CD4-positive, alpha-beta T cell (primary cell): ENCODE measurements at places on chromosomes 5 and 9.

GRCh38 chr9:13732290-13732689 is 452.8 kb upstream of the MPDZ start:
- H3K27me3 ChIP-seq: no peaks in the 10 kb centered on the region
- H3K27ac ChIP-seq: no peak overlapping the region
- no peak overlapping the region for H3K4me3 ChIP-seq
- no peak for DNase-seq
- no peaks in the 10 kb centered on the region for H3K36me3 ChIP-seq

- H3K27me3 ChIP-seq: no peaks in the 10 kb centered on the region
- H3K4me1 ChIP-seq: no peaks in the 10 kb centered on the region
- H3K27ac ChIP-seq: no peak overlapping the region
- no peak overlapping the region for H3K4me3 ChIP-seq
- DNase-seq: no peak
- no peaks in the 10 kb centered on the region for H3K36me3 ChIP-seq
These were observed 284.1 kb upstream of the GRAMD2B start for GRCh38 chr5:126139086-126139485.

GRCh38 chr5:65512170-65512937 is 30.6 kb upstream of the ADAMTS6 start:
- no peaks in the 10 kb centered on the region for H3K27me3 ChIP-seq
- H3K4me1 ChIP-seq: no peaks in the 10 kb centered on the region
- no peak overlapping the region for H3K27ac ChIP-seq
- no peak for DNase-seq
- no peak overlapping the region for H3K4me3 ChIP-seq
- H3K36me3 ChIP-seq: no peaks in the 10 kb centered on the region

- DNase-seq: no peak
- peak overlapping the region; percentile 86 for H3K27ac ChIP-seq
- H3K4me1 ChIP-seq: peaks cover 90% of the 10 kb centered on the region
- H3K36me3 ChIP-seq: peaks cover 11% of the 10 kb centered on the region
- H3K27me3 ChIP-seq: no peaks in the 10 kb centered on the region
- peak overlapping the region; percentile 64 for H3K4me3 ChIP-seq
These were observed 1.5 kb upstream of the PHF19 start for GRCh38 chr9:120878188-120879130.

DNA sequence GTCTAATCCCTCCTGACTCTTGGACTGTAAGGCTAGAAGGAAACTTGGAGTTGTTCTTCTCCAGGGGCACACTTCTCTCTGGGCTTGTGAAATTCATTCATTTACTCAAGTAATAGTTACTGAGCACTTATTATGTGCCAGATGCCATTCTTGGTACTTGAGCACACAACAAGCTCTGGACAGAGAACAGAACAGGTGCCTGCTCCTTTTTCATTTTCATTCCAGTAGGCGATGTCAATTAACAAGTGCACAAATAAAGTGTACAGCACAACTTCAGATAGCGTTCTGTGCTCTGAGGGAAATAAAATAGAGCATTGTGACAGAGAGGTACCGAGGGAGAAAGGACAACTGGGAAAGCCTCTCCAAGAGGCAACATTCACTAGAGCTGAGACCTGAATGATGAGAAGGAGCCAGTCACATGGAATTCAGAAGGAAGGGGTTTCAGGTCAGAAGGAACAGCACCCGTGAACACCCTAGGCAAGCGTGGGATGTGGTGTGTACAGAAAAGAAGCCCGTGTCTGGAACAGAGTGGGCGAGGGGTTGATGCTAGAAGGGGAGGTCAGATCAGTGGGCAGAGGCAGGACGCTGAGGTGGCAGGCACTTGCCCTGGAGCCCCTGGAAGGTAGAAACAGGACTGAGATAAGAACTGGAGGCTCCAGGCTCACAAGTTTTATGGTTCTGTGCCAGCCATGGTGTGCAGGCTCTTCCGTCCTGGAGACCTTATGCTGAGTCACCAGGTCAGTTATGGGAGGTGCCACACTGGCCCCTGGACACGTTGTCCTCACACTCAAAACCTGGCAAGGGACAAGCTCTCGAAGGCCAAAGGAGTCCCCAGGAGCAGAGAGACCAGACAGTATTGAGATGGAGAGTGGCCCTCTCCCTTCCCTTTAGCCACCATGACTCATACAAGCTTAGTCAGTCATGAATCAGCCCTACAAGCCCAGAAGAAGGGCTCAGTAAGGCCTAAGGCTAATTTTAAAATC is 7.2 kb upstream of the ABLIM3 start:
- no peak for DNase-seq
- no peak overlapping the region for H3K27ac ChIP-seq
- H3K4me3 ChIP-seq: no peak overlapping the region
- H3K36me3 ChIP-seq: no peaks in the 10 kb centered on the region
- H3K27me3 ChIP-seq: peaks cover 6% of the 10 kb centered on the region

GRCh38 chr5:68265347-68265746 is 49.8 kb downstream of the PIK3R1 start:
- DNase-seq: no peak
- peaks cover 40% of the 10 kb centered on the region for H3K4me1 ChIP-seq
- H3K4me3 ChIP-seq: no peak overlapping the region

DNA sequence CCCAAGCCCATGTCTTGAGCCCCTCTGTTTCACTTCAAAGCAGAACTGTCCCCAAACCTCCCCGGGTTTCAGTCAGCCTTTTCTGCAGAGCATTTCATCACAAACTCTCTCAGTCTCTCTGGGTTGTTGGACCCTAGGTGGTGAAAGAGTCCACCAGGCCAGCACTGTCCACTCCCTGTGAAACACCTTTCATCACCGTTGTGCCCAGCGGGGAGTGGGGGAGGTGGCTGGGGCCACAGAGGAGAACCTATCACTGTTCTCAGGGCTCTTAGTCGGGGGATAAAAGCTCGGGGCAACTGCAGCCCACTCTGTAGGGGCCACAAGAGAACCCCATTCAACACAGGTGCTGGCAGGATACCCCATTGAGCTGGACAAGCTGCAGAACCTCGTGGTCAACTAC is 5.4 kb upstream of the RABL6 start:
- no peak overlapping the region for H3K4me3 ChIP-seq
- H3K4me1 ChIP-seq: peaks cover 44% of the 10 kb centered on the region
- no peaks in the 10 kb centered on the region for H3K36me3 ChIP-seq
- H3K27ac ChIP-seq: no peak overlapping the region
- no peaks in the 10 kb centered on the region for H3K27me3 ChIP-seq
- no peak for DNase-seq

DNA sequence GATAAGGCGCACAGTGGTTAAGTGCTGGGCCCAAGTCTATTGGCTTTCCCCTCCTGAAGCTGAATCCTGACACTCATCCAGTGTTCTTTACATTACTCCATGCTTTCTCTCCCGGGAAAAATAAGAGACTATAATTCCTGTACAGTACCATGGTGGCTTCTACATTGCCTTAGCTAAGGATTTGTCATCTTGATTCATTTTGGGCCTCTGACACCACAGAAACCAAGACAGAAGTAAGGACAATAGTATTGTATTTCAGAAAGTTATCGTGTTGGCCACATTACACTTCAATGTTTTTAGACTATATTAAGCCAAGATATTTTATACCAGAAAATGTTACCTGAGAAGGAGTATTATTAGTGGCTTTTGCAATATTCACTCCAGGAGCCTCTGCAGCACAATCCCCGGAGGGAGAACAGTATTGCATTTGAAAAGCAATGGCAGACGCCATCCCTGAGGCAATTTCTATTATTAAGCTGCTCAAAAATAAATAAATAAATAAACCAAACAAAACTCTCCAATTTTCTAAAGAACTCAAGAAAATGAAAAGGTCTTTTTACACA is 267.9 kb downstream of the ENC1 start:
- no peaks in the 10 kb centered on the region for H3K36me3 ChIP-seq
- H3K4me1 ChIP-seq: no peaks in the 10 kb centered on the region
- DNase-seq: no peak
- no peaks in the 10 kb centered on the region for H3K27me3 ChIP-seq
- no peak overlapping the region for H3K4me3 ChIP-seq

DNA sequence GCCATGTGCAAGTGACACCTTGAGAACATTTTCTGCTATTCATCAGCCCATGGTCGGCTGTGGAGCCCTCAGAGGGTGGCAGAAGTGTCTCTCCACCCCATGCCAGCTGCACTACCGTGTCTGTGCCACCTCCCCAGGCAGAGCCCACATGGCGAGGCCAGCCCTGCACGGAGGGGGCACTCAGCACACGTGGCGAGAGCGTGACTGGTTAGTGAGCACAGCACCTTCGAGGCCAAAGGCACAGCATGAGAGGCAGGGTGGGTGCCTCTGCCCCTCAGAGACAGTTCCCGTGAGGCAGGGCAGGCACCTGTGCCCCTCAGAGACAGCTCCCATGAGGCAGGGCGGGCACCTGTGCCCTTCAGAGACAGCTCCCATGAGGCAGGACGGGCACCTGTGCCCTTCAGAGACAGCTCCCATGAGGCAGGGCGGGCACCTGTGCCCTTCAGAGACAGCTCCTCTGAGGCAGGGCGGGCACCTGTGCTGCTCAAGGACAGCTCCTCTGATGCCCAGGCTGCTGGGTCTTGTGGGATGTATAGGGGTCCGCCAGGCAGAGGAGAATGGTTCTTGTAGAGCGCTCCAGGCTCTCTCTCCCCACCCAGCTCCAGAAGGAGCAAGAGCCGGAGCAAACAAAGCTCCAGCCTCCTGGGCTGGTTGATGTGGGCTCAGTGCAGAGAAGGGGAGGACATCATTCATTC is 179.8 kb upstream of the PPP1R26 start:
- H3K27me3 ChIP-seq: no peaks in the 10 kb centered on the region
- H3K36me3 ChIP-seq: no peaks in the 10 kb centered on the region
- no peak for DNase-seq
- no peak overlapping the region for H3K4me3 ChIP-seq
- no peaks in the 10 kb centered on the region for H3K4me1 ChIP-seq
- H3K27ac ChIP-seq: no peak overlapping the region

- DNase-seq: no peak
- no peaks in the 10 kb centered on the region for H3K36me3 ChIP-seq
These were observed 52.1 kb upstream of the CCNG1 start for GRCh38 chr5:163385271-163385670.

GRCh38 chr9:98795970-98796363 is 388 bp downstream of the ANKS6 start:
- H3K36me3 ChIP-seq: no peaks in the 10 kb centered on the region
- H3K27ac ChIP-seq: no peak overlapping the region
- H3K27me3 ChIP-seq: no peaks in the 10 kb centered on the region
- peak overlapping the region; percentile 32 for H3K4me3 ChIP-seq

GRCh38 chr9:27851858-27852257 is 278.6 kb upstream of the C9orf72 start:
- H3K36me3 ChIP-seq: no peaks in the 10 kb centered on the region
- H3K27me3 ChIP-seq: no peaks in the 10 kb centered on the region
- H3K27ac ChIP-seq: no peak overlapping the region
- no peak overlapping the region for H3K4me3 ChIP-seq

- no peak for DNase-seq
- H3K27ac ChIP-seq: no peak overlapping the region
- no peak overlapping the region for H3K4me3 ChIP-seq
- no peaks in the 10 kb centered on the region for H3K4me1 ChIP-seq
These were observed 762.6 kb upstream of the SEMA6A start for GRCh38 chr5:117337064-117337749.

DNA sequence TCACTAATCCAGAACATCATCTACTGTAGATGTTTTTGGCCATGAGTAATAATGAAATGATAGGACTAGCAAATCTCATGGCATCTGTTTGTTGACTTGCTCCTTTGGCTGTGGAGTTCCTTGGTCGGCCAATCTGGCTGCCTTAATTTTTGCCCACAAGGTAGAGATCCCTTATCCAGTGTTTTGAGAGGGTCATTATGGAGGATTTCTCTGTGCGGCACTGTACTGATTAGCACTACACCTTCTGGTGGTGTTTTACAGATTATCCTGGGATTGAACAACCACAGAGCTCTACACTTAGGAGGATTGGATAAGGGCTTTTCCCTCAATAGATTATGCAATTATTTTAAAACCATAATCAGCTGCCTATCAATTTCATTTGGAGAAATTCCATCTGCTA is 3.2 kb upstream of the ENHO start:
- no peak overlapping the region for H3K4me3 ChIP-seq
- no peak for DNase-seq
- no peaks in the 10 kb centered on the region for H3K27me3 ChIP-seq
- H3K27ac ChIP-seq: no peak overlapping the region
- no peaks in the 10 kb centered on the region for H3K36me3 ChIP-seq
- peaks cover 16% of the 10 kb centered on the region for H3K4me1 ChIP-seq

GRCh38 chr5:121969660-121970295 is 8.0 kb downstream of the SRFBP1 start:
- H3K36me3 ChIP-seq: no peaks in the 10 kb centered on the region
- no peak overlapping the region for H3K4me3 ChIP-seq
- H3K4me1 ChIP-seq: peaks cover 2% of the 10 kb centered on the region
- no peak for DNase-seq

- no peaks in the 10 kb centered on the region for H3K36me3 ChIP-seq
- H3K27me3 ChIP-seq: peaks cover 15% of the 10 kb centered on the region
- H3K27ac ChIP-seq: no peak overlapping the region
- peak; percentile 20 for DNase-seq
- no peak overlapping the region for H3K4me3 ChIP-seq
These were observed 732 bp downstream of the MARCHF11 start for GRCh38 chr5:16178745-16179372.

DNA sequence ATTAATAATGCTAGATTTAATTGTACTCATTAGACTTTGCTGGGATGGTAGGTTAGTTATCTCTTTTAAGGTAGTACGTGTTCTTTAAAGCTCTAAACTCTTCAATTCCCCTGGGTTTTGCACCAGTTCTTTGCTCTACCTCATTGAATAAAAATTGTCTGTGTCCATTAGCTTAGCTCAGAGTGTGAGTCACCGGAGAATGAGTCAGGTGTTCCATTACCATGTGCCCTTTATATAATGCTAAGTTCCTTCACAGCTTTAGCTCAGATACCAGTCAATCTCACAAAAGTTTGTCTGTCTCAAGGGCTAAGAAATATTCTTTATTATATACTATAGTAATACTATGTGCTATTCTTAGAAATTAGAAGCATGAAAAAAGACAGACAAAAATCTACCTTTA is 339.4 kb downstream of the PRELID2 start:
- no peak for DNase-seq
- no peaks in the 10 kb centered on the region for H3K36me3 ChIP-seq
- no peaks in the 10 kb centered on the region for H3K4me1 ChIP-seq
- no peaks in the 10 kb centered on the region for H3K27me3 ChIP-seq
- no peak overlapping the region for H3K27ac ChIP-seq

DNA sequence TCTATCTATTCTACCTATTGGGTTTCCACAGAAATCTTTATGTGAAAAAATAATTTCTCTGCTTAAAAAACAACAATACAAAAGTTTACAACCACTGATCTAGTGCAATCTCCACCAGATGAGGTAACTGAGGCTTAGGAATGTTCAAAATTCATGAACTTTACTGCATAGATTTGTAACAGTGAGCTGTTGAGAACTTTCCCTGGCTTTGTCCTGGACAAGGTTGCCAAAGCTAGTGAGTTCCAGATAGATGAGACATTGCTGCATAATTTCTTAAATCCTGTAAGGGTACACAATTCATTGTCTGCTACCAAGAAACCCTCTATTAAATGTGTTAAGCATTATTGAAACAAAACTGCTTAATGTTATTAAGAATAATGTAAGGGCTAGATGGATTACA is 102.7 kb downstream of the OSMR start:
- H3K36me3 ChIP-seq: peaks cover 95% of the 10 kb centered on the region
- H3K27ac ChIP-seq: no peak overlapping the region
- H3K4me3 ChIP-seq: no peak overlapping the region
- no peak for DNase-seq
- no peaks in the 10 kb centered on the region for H3K27me3 ChIP-seq
